ENCODE measurements at places on chromosomes 6 and 20.

- DNase-seq = no peak
Observed at GRCh38 chr6:114520976-114521375, 178.2 kb upstream of the HS3ST5 start.

DNA sequence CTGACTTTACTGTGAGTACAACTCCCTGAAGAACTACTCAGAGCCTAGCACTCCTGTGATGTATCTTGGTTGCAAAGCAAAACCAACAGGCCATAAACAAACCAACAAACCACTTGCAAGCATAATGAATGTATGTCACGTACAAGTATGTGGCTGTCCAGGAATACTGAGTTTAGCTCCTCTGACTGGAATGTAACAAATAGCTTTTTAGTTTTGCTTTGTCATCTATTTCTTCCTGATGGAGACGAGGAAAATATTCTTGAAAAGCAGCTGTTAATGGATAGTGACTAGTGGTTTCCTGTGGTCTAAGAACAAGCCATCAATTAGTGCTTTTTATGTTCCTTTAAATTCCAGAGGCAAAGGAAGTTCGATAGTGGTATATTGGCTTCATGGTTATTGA is 101.9 kb upstream of the LY86 start:
- peak; percentile 11 for DNase-seq

- DNase-seq = no peak
Observed at GRCh38 chr6:7473805-7474719, 67.4 kb upstream of the DSP start.

GRCh38 chr20:51188941-51189340 is 166.0 kb upstream of the KCNG1 start:
- DNase-seq = no peak

DNA sequence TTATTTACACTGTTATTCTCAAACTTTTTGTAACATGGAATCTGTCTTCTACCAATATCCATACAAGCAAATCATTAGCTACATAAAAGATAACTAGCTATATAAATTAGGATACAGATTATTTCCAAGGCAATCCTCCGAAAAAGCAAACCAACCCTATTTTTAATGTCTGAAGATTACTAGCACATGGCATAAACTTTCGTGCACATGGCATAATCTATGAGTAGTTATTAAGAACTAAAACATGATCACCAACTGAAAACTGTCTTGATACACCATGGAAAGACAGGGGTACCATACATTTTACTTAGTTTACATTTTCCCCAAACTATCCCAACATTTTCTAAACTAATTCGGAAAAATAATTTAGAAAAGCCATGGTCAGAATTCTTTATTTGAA is 54.4 kb downstream of the CYP39A1 start:
- no peak for DNase-seq

DNA sequence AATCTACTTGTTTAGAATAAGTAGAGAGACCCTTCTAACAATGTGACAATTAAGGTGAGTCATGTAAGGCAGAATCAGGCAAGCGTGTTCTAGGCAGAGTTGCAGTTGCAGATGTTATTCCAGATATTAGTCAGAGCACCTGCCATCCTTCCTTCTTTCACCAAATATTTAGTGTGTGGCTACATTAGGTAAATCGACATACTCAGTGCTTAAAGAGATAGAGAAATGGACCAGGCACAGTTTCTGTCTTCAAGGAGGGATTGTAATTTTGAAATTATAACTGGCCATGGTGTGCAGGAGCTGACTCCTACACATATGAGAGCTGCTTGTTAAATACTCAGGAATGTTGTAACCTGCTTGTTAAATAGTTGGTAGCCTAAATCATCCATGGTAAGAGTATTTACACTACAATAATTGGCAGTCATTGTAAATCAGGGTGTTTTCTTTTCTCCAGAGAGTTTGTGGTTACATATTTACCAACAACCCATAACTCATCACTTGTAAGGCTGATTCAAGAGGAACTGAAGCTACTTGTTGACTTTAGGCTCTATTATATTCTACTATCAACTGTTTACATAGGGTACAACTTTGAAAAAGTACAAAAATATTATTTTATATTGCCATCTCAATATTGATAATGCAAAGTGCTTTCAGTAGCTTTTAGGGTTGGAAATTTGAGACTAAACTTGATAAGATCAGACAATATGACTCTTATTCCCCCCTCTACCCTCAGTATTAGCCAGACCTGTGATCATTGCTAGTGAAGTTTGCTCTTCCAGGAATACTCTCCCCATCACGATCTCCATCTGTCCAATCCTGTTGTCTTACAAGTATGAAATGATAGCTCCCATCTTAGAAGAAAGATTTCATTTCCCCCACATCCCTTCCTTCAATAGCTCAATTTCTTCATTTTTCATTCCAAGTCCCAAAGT is 607.1 kb downstream of the COL12A1 start:
- peak; percentile 36 for DNase-seq

GRCh38 chr20:61895016-61895415 is 170.7 kb downstream of the TAF4 start:
- no peak for DNase-seq

DNA sequence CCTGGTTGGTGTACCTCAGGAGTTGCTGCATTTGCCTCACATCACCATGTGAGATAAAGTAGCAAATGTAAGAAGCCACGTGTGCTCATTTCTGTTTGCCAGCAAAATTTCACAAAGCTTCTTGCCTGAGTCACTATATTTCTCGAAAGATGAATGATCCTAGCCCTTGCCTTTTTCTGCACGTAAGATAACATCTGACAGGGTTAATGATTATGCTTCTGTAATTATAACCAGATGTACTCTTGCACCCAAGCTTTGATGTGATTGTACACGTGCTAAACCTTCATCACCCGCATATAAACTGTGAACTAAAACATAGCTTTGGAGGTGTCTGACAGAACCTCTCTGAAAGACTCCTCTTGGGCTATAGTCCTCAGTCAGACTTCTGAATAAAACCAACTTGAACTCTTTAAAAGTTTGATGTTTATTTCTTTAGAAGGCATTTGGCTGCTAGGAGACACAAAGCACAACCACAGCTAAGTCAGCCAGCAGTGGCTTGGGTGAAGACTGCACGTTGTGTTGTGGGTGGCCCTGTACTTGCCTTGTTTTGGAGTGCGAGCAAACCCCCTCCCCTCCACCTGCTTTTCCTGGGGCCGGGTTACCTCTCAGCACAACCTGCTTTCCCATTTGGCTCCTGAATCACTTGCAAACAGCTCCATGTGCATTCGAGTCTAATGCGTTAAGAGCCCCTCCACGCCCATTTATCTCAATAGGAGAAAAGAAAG is 19.3 kb downstream of the PROKR2 start:
- peak; percentile 32 for DNase-seq

DNA sequence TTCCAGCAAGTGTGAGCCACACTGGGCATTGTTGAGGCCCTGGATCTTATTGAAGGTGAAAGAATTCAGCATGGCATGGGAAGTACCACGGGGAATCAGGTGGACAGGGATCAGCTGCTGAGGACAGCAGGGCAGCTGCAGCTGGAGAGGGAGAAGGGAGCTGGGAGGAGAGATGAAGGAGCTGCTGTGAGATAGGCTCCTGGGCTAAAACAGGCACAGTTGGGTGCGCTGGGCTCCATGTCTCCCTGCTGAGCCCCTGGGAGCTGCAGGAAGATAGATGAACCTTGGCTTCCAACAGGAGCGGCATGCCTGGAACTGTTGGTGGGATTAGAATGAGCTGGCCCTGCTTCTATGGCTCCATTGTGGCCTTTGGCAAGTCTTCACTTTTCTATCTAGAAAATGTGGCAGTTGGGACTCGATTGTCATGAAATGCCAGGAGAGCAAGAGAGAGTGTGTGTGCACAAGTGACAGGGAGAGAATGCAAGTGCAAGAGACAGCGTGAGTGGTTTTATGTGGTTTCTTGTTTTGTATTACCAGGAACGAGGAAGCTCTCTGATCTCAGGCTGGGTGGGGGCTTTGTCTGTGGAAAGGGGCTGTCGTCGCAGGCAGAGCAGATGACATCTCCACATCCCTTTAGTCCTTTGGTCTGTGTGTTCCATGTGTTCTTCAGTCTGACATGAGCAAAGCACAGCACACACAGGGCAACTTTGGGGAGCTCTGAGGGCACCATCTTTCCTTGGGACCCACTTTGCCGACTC is 20.4 kb downstream of the SNPH start:
- no peak for DNase-seq

DNA sequence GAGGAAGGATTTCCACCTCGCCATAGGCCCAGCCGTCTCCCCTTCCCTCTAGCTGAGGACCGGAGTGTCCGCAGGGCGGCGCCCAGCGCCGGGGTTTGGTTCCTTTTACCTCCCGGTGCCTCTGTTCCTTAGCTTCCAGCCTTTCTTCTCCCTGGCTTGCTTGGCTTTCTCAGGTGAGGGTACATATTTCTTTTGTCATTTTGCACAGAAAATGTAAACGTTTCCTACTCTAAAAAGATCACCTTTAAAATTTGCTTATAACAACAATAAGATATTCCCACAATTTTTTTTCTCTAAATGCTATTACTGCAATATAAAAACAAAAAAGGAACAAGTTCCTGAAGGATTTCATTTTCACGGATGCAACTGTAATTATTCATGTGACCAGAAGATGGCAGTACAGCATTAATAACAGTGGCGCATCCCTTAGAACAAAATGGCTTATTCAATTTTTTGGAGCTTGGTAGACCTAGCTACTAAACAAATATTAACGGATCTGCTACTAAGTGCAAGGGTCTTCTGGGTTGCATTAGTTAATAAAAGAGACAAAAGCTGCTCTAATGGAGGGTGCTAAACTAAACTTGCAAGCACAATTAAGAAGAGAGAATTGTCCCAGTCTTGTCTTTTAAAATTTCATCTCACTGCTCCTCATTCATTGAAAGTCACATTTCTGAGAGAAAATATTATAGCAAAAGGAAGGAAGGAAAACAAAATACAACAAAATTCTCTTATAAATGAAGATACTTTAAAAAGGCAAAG is 172.9 kb downstream of the ADGRG6 start:
- DNase-seq = peak; percentile 57

DNA sequence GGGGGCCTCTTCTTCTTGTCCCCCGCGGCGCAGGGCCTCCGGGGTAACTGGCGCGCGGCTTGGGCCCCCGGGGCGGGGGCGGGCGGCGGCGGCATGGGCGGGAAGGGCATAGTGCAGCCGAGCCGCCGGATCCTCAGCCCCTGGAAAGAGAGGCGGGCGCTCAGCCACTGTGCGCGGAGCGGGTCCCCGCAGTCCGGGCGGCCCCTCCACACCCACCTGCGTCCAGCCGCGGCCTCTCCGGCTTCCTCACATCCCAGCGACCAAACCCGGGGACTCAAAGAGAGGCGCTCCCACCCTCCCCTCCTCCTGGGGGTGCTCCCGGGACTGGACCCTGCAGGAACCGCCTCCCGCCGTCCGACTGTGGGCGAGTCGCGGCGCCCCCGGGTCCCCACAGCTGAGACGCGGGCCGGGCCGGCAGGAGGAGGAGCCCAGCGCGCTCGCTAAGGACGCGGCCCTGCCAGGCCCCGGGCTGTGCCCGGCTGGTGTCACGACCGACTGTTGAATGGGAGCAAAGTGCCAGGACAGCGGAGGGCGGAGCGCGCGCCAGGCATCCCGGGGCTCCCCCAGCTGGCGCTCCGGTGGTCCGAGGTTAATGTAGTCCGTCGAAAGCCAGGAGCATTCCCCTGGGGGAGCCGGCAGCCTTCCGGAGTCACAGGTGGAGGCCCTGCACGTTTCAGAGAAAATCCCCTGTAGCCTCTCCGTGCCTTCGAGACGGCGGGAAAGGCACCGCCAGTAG is at the start of gene PRR18:
Gene PRR18 (minus strand): TSS at position 360 of the 736 bp plus-strand sequence. CDS start 250 bp downstream, at position 110.
- DNase-seq = no peak

- DNase-seq = no peak
Observed at GRCh38 chr6:157527471-157527907, 146.5 kb downstream of the ZDHHC14 start.

GRCh38 chr20:32902456-32903420 is 44.0 kb downstream of the EFCAB8 start:
- DNase-seq = peak; percentile 37

GRCh38 chr6:156943816-156944215 is 166.6 kb downstream of the ARID1B start:
- DNase-seq = no peak

DNA sequence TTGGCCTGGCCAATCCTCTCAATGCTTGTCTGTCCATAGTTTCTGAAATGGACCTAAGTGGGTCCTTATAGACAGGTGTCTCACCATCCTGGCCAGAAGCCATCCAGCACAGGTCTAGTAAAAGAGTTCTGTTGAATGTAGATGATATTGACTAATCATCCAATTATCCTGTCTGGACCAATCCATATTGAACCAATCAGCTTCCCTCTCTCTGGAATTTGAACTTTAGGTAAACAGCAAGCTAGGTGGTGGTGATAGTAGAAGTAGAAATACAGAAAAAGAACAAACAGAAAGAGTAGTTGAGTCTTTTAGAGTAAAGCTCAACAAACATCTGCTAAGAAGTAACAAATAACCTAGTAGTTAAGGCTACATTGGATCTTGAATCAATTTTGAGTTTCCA is 9.5 kb upstream of the PNRC1 start:
- no peak for DNase-seq

GRCh38 chr6:132567566-132567965 is 2.6 kb upstream of the TAAR6 start:
- DNase-seq = no peak

DNA sequence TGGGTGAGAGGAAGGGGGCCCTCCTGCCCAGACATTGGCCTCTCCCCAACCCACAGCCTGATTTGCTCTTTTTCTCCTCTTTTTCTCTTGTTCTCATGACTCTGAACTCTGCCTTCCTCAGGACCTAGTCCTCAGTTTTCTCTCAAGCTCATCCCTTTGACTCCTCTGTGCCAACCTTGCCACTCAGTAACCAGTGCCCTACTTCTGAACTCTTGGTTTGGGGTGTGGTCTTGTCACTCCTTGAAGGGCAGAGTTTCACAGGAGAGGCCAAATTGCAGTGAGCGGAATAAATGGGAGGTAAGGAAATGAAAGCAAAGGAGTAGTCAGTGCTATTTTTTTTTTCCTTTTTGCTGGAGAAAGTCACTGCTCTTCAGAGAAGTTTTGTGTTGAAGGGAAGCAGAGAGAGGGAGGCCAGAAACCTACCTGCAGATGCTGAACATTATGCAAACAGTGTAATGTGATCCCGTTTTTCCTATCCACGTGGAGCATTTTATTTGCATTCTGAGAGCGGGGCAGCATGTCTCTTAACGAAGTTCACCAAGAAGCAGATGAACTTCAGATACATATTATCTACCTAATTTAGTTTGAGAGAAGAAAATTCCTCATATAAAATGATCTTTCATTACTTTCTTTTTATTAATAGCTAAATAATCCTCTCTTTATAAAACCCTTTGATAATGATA is 26.9 kb downstream of the CFAP61 start:
- no peak for DNase-seq

- no peak for DNase-seq
Observed at GRCh38 chr20:50670126-50670862, 21.0 kb downstream of the RIPOR3 start.

- no peak for DNase-seq
Observed at GRCh38 chr6:43945768-43946080, 175.7 kb downstream of the VEGFA start.

GRCh38 chr6:111566873-111567517 is 38.7 kb downstream of the TRAF3IP2 start:
- peak; percentile 20 for DNase-seq

- DNase-seq = no peak
Observed at GRCh38 chr6:25083784-25084507, 148.2 kb upstream of the RIPOR2 start.

DNA sequence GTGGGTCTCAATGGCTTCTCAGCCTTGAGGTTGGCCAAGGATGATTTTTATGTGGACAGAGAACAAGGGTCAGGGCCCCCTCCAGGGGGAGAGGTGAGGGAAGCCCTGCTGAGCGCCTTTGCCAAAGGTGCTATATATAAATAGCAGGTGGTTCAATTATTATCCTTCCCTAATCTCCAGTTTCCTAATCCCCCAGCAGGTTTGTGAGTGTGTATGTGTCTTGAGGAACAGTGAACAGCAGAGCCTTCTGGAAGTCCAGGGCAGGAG is 3.2 kb upstream of the SIRPA start:
- no peak for DNase-seq

- DNase-seq = no peak
Observed at GRCh38 chr20:61094581-61094980, 157.5 kb upstream of the CDH4 start.

All from fibroblast of skin of right biceps (primary cell).